ENCODE measurements at places on chromosomes 7 and 10.

DNA sequence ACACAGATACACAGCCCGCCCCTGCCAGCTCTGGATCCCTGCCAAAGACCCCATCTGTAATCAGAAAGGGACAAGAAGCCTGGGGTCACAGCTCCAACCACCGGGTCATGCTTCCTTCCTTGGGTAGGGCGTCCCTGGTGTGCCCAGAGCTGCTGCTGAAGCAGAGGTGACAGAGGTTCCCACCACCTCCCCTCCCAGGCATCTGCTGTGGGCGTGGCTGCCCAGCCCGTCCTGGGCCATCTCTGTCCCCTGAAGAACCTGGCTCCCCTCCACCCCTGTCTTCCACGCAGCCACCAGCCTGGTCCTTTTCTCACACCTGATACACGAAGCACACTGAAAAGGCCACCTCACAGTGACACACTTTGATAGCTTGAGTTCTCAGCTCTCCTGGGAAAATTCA lies 38.2 kb upstream of the CPXM2 start:
- DNase-seq: no peak

DNA sequence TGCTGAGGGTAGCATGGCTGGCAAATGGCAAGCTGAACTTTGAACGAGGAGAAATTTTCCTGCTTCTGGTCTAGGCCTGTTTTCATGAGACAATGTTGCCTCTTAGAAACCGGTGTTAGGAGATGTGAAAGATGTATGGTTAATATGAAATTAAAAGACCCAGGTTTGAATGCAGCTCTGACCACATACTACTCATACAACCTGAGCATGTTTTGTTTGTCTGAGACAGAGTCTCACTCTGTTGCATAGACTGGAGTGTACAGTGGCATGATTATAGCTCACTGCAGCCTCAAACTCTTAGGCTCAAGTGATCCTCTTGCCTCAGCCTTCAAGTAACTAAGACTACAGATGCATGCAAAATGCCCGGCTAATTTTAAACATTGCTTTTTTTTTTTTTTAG lies 193.4 kb upstream of the FZD8 start:
- DNase-seq: no peak

GRCh38 chr7:26199301-26200037 lies 1.1 kb downstream of the HNRNPA2B1 start:
- peak; percentile 74 for DNase-seq

DNA sequence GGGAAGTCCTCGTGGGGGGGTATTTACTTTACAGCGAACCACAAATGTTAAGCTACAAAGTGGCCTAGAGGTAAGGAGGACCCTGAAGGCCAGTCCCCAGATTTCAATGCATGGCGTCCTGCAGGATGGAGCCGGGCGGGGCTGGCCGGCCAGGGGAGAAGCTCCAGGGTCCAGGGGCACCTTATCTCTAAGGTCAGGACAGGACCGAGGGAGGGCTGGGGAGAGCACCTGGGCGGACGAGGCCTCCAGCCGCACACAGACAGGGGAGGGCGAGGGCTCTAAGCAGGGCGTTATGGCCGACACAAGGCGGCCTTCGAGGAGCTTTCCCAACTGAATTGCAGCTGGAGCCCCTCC lies 96.4 kb upstream of the DIP2C start:
- no peak for DNase-seq

GRCh38 chr7:151757274-151757673 lies 119.6 kb downstream of the PRKAG2 start:
- no peak for DNase-seq

GRCh38 chr10:95260397-95260881 lies 30.4 kb downstream of the PDLIM1 start:
- no peak for DNase-seq
